Stimulated activated CD8-positive, alpha-beta memory T cell treated with anti-CD3 and anti-CD28 coated beads, Interleukin-2, amount 100 ng/mL, for 48 hours (primary cell): ENCODE measurements at places on chromosomes 6 and 20.
A peak's percentile ranks its signal among the peaks of the same experiment; 100 is the strongest.

GRCh38 chr20:7302250-7302649 is 534.8 kb downstream of the BMP2 start:
- no peak for DNase-seq

DNA sequence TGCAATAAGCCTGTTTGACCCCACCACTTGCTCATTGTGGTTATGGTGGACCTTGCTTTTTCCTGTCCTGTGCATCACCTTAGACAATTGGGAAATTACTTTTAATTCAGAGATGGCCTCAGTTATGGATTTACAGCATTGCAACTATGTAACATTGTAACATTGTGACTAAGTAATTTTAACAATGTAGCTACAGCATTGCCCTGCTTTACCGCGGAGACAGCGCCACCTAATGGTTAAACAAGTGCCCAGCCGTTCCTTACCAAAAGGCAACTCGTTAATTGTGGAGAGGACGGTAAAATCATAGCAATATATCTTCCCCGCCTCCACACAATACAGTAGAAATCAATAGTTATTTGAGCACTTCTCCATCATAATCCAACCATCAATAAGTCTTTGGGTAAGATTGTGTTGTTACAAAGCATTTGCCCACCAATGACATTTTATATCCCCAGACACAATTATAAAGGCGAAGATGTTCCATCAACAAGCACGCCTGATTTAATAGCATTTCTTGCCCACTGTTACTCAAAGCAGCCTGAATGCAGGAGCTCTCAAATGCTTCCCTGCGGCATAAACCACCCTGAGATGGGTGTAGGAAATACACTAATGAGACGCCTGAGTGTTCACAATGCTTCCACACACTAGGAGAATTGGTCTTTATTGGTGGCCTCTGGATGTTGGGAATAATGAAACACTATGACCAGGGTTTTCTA is 93.7 kb downstream of the PROKR2 start:
- DNase-seq, result peak; percentile 20

- no peak for DNase-seq
These were observed 39.4 kb downstream of the HFE start for GRCh38 chr6:26126394-26127235.

DNA sequence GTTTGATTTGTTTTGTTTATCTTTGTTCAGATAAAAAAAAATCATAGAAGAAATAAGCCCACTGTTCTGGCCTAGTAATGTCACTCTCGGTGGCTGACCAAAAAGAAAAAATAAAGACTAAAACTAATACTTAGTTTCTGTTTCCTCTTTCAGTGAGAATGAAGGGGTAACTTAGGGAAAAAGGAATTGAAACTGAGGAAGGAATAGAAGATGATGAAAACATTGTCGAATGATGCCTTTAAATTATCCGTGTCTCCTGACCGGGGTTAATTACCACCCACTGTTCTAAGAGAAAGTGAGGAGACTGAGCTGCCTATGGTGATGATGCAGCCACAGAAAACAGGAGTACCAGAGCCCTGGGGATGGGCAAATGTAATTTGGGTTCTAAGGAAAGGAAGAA is 73.1 kb downstream of the PTCHD4 start:
- no peak for DNase-seq

DNA sequence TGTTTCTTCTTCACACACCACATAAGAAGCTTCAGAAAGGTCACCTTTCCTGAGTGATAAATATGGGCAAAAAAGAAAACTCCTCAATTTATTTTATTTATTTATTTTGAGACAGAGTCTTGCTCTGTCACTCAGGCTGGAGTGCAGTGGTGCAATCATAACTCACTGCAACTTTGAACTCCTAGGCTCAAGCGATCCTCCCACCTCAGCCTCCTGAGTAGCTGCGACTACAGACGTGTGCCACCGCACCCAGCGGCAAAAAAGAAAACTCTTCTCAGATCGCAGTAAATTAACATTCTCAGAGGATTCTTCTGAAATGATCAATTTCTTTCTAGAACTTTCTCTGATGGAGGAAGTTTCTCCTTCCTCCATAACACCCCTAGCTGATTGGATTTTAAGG is 111.2 kb downstream of the TRERF1 start:
- no peak for DNase-seq

GRCh38 chr20:53223626-53224172 is 251.5 kb downstream of the TSHZ2 start:
- no peak for DNase-seq

- no peak for DNase-seq
These were observed 64.1 kb upstream of the FBXO30 start for GRCh38 chr6:145878591-145879295.

- no peak for DNase-seq
These were observed 979.8 kb upstream of the MANEA start for GRCh38 chr6:94597487-94597886.

- no peak for DNase-seq
These were observed 244.7 kb upstream of the PRND start for GRCh38 chr20:4476903-4477500.

DNA sequence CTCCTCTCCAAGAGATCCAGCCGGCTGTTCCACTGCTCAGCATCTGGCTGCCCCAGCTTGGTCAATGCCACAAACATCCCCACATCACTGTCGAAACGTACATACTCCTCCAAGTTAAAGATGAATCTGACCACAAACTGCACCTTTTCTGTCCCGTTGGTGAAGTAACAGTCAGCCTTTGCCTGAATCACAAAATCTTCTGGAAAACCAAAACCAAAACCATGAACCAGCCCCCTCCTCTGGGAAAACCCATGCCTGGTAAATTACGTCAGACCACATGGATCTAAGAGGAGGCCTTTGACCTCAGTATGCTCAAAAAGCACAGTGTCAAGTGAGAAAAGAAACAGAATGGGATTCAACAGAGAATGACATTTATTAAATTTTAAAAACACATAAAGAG is 1.7 kb downstream of the HLA-DOB start:
- DNase-seq, result no peak

DNA sequence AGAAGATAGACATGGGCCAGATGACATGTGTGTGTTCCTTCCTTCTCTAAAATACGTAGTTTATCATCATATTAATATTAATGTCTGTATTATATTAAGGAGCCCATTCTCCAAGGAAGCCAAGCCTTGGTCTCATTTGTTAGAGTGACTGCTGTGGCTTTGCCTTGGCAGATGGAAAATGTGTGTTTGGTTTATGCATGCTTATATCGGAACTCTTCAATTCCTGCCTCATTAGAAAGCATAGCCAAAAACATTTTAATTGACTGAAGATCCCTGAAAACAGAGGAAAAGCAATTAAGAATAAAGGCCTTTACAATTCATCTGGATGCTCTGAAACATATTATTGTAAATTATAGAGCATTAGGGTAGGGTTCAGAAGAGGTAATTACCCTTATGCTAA is 106.4 kb downstream of the COL9A1 start:
- DNase-seq, result no peak

DNA sequence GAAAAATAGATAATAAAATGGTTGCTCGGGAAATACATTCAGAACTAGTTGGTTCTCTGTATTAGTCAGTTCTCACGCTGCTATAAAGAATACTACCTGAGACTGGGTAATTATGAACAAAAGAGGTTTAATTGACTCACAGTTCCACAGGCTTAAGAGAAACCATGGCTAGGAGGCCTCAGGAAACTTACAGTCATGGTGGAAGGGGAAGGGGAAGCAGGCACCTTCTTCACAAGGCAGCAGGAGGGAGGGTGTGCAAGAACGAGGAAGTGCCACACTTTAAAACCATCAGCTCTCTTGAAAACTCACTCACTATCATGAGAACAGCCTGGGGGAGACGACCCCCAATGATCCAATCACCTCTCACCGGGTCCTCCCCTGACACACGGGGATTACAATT is 24.2 kb upstream of the SNX9 start:
- no peak for DNase-seq

DNA sequence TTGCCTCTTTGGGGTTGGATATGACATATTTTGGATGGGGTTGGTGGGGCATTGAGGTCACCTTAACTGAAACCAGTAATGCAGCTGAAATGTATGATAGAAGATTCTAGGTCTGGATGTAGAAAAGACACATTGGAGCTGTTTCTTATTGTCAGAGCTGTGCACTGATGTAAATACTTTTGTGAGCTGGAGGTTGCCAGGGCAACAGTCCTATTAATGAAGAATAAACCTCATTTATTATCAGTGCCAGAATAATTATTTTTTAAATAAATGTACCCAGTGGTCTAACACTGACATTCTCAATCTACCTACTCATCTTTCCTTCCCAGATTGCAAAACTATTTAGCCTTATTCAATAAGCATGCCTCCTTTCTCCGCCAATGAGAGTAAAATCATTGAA is 57.0 kb downstream of the CAP2 start:
- no peak for DNase-seq

DNA sequence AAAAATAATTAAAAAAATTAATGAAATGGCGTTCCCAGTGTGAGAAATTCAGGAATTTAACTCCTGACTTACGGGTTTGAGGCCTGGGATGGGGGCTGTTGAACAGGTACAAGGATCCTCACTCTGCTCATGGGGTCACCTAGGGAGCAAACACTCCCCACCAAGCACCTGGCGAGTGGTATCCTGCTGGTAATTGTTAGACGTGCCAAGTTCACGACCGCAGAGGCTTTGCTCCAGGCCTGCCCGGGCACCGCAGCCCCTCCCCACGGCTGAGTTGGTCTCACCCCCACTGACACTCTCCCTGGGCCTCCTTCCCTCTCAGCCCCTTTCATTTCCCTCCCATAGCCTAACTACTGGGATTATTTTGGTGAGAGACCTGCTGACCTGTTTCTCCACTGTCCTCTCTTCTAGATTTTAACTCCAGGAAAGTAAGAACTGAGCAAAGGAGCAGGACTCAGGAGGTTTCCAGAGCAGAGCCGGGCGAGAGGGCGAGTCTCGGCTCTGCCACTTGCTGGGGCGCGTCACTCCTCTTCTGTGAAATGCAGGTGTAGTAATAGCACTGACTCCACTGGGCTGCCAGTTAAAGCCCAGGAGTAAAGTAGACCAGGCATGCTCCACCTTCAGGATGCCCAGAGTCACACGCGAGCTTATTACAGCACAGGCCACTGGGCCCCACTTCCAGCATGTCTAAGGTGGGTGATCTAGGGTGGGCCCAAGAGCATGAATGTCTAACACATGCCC is 22.8 kb downstream of the BMP7 start:
- DNase-seq, result no peak

DNA sequence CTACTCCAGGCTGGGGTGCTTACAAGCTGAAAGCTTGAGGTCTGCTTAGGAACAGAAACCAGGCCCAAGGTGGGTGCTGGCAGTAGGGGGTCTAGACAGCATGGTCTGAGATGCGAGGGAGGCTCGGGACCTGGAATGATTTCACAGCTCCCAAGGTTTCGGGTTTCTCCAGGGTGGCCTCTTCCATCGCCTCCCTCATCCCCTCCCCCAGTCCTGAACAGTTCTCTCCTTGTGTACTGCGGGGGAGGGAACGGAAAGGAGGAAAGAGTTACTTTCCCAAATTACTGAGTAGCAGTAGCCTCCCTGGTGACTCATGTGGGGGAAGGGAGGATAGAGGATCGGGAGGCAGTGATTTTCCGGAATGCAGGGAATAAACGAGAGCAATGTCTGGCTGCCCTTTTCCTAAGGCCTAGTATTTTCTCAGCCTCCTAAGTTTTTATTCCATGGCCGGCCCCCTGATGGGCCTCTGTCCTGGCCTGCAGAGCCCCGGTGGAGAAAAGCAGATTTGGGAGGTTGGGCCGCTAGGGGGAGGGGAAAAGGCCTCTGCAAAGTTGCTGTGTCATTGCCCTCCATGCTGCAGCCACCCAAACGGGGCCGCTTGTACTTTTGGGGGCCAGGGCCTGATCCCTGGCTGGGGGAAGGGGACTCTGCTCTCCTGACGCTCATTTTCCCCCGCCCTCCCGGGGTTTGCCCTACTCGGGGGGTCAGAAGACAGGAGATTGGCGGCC is 1.5 kb downstream of the BRD2 start:
- DNase-seq, result peak; percentile 72

DNA sequence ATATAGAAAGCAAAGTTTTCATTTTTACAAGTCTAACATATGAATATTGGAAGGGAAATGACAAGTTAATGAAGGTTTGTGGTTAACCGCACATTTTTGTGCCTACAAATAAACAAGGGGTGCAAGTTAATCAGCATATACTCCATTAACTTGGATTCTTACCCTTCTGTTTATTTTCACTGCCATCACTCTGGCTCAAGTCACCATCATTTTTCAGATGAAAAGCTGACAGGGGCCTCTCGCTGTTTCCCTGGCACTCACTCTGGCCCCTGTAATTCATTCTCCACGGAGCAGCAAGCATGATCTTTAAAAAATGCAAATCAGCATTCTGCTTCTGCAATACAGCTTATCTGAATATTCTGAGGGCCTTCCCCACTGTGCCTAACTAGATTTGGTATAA is 29.8 kb downstream of the APCDD1L start:
- DNase-seq, result no peak

GRCh38 chr20:39799366-39799965 is 837.3 kb downstream of the DHX35 start:
- no peak for DNase-seq

DNA sequence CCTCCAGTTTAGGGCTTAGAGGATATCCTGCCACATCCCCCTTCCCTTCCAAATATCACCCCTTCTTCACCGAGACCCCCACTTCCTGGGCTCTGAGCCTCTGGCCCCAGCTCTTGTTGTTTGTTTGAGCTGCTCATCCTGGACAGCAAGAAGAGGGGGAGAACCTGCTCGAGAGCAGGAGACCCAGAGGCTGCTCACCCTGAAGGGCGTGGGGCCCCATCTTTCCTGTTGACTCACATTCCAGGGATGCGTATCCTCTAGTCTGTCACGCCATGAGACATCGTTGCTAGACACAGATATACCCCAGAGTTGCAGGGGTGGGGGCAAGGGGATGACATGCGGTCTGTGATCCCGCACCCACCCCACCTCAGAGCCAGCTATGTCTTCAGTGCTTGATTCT is 5.7 kb upstream of the TNXB start:
- DNase-seq, result no peak

DNA sequence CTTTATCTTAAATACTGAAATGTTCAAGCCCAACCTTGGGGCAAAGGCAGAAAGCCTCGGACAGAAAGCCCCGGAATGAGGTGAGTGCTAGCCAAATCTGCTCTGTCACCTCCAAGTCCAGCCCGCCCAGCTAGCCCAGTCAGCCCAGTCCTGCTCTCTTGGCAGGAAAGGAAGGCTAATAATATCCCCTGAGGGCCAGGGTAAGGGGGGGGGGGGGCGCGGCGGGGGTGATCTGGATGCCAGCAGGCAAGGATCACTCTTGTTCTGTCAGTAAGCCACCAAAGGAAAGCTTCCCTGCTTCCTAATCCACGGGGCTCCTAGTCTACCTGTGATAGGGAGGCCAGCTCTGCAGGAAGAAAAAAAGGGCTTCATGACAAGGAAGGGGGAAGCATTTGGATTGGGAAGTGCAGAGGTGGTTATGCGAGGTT is 1.1 kb downstream of the NDRG3 start:
- no peak for DNase-seq

GRCh38 chr6:100892116-100892515 is 11.0 kb upstream of the ASCC3 start:
- DNase-seq, result no peak
